ENCODE measurements at places on chromosomes 2 and 18.

GRCh38 chr2:101597347-101597944 is 100.1 kb upstream of the MAP4K4 start:
- no peak for DNase-seq

DNA sequence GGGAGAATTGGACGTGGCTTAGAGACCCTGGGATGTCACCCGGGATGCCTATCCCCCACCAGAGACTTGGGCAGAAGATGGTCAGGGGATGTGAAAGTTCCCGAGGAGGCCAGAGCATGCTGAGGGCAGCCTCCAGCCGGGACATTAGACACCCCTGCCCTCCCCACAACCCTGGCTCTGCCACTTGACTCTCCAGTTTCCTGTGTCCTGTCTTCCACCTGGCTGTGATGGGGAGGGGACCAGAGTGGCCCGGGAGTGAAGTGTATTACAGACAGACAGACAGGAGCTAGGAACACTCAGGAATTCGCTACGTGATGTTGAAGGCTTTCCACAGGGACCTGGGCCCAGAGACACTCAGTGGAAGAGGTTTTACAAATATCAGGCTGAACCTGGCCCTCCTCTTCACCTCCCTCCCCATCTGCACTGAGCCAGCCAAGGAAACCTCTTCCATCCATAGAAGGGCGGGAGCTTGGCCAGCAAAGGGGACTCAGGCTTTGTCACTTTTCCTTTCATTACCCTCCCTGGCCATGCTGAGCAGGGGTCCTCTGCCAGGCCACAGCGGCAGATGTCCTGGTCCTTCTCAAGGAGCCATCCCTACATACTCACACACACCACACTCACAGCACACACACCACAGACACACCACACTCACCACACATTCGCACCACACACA is 60.7 kb downstream of the SDC1 start:
- DNase-seq = no peak

DNA sequence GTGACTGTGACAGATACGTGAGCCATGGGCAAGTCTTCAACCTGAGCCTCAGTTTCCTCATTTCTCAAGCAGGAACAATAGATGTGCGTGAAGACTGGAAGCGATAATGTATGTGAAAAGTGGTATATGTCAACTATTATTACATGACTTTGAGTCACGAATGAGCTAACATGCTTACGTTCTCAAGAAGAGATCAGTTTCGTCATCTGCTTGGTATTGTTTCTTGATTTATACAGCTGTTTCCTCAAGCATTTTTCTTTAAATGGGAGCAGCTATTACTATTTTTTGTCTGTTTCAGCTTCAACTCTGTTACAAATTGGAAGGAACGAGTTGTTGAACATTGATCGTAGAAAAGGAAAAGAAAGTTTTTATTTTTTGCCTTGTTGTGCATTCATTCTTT is 48.5 kb upstream of the THOC1 start:
- no peak for DNase-seq

DNA sequence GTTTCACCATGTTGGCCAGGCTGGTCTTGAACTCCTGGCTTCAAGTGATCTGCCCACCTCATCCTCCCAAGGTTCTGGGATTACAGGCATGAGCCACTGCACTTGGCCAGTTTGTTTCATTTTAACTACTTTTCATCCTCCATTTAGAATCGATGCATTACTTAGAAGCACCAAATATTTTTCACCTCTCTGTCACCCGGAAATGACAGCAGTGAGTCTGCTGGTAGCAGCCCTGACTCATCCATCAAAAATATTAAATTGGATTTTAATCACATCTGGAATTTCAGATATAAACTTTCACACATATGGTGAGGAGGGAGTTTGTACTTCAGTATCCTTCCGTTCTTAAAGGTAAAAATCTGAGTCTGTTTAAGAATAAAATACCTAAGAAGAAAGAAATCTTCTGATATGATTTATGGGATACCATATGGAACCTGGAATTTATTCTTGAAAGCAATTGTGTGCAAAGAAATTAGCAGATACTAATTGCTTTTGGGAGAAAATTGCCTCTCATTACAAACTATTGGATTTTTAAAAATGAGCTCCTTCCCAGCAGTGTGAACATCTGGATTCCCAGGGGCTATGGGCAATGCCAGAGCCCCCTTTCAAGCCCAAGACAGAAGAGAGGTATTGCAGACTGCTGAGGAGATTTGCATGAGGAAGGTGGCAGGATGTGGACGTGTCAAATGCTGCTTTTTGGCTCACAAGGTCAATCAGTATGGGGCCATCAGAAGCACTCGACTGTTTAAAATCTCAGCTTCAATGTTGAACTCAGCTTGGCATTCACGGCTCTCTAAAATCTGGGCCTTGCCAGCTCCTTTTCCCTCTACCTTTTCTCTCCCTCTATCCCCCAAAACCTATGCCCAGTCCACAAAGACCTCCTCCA is 279.5 kb upstream of the SIX2 start:
- DNase-seq = no peak

GRCh38 chr2:37090019-37090477 is 5.7 kb downstream of the GPATCH11 start:
- no peak for DNase-seq

DNA sequence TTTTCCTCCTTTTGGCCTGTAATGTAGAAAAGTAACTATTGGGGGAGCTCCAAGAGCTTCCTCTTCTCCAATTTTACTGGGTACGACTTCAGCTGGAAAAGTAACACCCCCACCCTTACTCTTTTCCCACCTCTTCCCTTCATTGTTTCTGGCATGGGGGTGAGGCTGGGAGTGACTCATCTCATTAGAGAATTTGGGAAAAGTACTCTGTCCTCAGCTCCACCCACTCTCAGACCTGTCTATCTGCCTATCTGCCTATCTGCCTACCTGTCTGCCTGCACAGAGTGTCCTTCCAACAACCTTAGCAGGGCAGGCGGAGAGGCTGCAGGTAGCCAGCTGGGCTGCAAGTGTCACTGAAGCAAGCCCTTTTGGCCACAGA is 93.6 kb downstream of the EPHA4 start:
- DNase-seq = no peak

- no peak for DNase-seq
Measured at GRCh38 chr2:85887566-85888019, 1.2 kb downstream of the ST3GAL5 start.

DNA sequence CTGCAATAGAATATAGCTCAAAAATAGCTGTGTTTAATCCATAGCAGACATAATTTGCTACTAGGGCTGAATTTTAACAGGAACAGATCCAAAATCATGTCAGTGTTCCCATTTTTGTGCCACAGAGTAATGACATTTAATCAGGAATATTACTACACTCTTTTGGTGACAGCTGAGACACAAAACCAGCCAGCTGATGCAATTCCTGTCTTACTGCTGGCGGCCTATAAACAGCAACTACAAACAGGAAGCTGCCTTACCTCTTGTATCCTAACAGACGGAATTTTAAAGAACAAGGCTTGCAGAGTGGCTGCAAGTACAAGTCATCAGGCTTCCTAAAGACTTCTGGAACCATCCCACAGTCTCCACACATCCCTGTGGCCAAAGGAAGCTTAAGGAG is 218.1 kb downstream of the ZNF521 start:
- DNase-seq = no peak
